ENCODE measurements at places on chromosomes 4 and X.

DNA sequence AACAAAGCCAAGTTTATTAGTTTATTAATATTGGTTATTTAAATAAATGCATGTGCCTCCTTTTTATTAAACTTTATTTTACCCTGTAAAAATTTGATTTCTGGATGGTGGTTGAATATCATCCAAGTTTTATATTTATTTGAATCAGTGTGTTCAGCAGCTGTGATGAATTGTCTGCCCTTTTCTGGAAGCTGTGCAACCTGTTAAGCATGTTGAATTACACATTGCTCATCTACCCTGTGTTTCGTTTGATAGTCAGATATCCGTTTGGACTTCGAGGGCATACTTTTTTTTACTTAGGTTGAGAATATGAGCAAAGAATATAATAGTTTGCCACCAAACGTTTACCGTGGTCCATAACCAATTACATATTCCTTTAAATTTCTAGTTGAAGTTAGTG lies 95.8 kb upstream of the TENM3 start:
- peak; percentile 16 for DNase-seq

GRCh38 chrX:100695302-100695701 lies 36.6 kb downstream of the SYTL4 start:
- peak; percentile 40 for DNase-seq

- DNase-seq: peak; percentile 77
Measured at GRCh38 chr4:100836929-100837328, 319.1 kb upstream of the EMCN start.

DNA sequence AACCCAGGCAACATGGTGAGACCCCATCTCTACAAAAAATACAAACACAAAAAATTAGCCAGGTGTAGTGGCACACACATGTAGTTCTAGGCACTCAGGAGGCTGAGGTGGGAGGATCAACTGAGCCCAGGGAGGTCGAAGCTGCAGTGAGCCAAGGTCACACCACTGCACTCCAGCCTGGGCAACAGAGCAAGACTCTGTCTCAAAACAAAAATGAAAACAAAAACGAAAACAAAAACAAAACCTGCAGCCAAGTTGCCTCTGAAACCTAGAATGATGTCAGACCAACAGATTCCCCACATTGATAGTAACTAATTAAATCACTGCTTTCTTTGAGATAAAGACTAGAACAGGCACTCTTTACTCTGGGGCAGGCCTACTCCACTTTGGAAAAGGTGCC lies 104.5 kb downstream of the AMELX start:
- no peak for DNase-seq

Measured in NCI-H1417 (cell line).